A549 treated with RU486 at 1 μM for 4 hours (cell line): ENCODE measurements at places on chromosomes 3 and 15. TPM values are rescaled to one million over a fixed set of nuclear protein-coding genes. Genes with fewer than 3 reads are reported as not detected.

The HCLS1 gene
- 0.09 to 0.13 TPM in 2 of 5 replicates, not detected in the others for total RNA-seq

The FETUB gene
- 0.07 to 0.37 TPM (median 0.26 TPM) in 3 of 5 replicates, not detected in the others for total RNA-seq

The ERICH6 gene
- total RNA-seq = 0.05 TPM in 1 of 5 replicates, not detected in the others

The SLC22A13 gene
- 0.06 TPM in 1 of 5 replicates, not detected in the others for total RNA-seq

The DNASE1L3 gene
- 0.20 TPM in 1 of 5 replicates, not detected in the others for total RNA-seq

The CRABP1 gene
- 1.5 to 2.0 TPM (median 1.8 TPM) in 5 replicates for total RNA-seq

The CNTN3 gene
- total RNA-seq = not detected in 5 replicates

The TRAIP gene
- 9.1 to 17.4 TPM (median 14.7 TPM) in 5 replicates for total RNA-seq

The GOLGA6L26 gene
- not detected in 5 replicates for total RNA-seq

The FAM43A gene
- total RNA-seq = 2.3 to 5.9 TPM (median 4.9 TPM) in 5 replicates

The GLCE gene
- 15.2 to 22.4 TPM (median 21.7 TPM) in 5 replicates for total RNA-seq
